ENCODE measurements at places on chromosomes 5 and 9.

GRCh38 chr5:62737766-62738165, 159.1 kb downstream of the LRRC70 start:
- DNase-seq = no peak

DNA sequence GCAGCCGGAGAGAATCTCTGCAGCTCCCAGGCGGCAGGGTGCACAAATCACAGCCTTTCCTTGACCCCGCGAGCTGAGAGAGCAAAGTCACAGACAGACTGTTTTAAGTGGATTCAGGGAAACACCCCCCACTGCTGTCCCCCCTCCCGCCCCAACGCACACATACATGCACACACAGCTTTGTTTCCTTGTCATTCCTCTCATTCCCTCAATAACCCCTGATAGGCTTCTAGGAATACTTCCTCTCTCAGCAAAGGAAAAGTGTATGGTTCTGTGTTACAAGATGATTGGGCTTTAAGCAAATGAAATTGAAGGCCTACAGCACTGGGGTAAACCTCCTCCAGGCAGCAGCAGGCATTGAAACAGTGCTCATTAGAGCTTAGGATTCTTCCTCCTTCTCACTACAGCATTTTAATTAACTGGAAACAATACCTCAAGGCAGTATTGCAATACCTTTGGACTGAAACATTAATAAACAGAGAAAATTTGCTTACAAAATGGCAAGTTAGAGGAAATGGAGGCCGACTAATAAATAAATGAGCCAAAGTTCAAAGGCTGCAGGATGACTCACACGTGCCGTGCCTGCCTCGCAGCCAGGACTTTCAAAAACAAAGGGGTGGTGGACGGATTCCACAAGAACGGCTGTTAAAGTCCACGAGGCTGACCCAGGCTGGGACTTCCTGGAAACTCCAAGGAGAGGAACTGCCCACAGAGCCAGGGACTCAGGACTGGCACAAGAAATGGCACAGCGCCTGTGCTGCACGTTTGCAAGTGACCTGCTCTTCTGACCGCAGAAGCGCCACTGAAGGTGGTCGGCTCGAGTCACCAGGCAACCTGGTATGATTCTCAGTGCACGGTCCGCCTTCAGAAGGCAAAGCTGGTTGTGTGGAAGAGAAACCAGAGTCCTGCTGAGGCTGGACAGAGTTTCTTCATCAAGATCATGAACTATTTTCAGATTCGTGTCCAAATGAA, 236.2 kb downstream of the SYK start:
- peak; percentile 82 for DNase-seq

- no peak for DNase-seq
These were observed 580.3 kb downstream of the BNC2 start for GRCh38 chr9:16290169-16290568.

DNA sequence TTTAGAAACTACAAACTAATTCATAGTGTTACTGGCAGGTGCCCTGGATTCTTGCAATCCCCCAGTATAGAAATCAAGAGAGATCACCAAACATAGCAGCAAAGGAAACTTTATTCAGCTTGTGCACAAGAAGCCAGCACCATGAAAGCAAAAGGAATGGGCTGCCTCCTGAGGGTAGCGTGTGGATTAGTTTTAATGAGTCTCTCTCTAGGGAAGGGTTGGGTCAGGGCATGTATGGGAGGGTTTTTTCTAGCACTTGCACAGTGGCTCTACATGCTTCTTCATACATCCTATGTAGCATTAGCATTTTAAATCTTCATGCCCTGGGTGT, 38.4 kb downstream of the LYRM7 start:
- no peak for DNase-seq

- DNase-seq = no peak
These were observed 129.7 kb upstream of the PDE4D start for GRCh38 chr5:60023255-60023654.

DNA sequence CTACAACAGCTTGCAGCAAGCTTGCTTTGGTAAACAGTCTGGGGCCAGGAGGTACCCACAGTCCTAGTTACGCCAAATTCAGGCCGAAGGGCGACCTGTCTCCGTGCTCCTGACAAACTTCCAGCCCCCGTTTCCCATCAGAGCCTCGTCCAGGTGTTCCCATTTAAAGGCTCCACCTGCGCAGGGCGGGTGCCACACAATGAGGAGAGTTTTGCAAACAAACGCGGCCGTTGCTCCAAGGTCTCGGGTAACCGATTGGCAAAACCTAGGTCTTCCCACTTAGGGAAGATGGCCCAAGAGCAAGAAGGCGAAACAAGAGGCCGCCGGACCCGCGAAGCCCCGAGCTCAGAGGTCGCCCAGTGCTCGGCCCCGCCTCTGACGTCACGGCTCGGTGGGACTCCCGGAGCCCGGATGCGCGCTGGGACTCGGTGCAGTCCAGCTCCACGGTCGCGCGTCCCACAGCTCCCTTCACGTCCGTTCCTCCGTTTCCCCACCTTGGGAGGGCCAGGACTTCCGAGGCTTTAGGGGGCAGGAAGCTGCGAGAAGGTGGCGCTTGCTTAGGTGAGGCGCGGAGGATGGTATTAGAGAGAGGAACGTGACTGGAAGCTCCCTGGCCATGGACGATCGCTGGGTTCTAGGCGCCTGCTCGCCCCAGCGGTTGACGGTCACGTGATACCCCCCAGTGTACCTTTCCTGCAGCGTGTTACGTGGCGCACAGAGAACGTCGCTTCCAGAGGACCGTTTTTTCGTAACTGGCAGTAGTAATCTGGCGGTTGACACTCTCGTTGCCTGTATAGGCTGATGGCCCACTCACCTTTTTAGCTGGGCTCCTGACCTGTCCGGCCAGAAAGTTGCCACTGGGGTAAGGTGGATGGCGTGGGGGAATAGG, 41.8 kb upstream of the KDM4C start:
- peak; percentile 28 for DNase-seq

GRCh38 chr5:105849701-105850100, 1821.0 kb downstream of the EFNA5 start:
- peak; percentile 43 for DNase-seq

DNA sequence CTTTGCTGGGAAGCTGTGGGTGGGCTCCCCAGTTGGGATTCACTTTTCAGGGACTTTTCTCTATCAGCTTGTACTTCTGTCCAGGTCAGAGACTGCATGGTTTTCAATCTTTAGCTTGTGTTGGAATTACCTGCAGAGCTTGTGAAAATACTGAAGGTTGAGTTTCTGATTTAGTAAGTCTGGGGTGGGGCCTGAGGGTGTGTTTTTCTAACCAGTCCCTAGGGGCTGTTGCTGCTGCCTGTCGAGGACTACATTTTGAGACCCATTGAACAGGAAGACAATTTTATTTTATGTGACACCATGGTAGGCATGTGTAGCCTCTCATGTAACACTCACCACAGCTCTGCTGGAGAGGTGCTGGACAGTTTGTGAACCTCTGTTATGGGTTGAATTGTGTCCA, 14.7 kb upstream of the MLANA start:
- DNase-seq = no peak

GRCh38 chr9:107778661-107779060, 289.1 kb upstream of the KLF4 start:
- DNase-seq = no peak

DNA sequence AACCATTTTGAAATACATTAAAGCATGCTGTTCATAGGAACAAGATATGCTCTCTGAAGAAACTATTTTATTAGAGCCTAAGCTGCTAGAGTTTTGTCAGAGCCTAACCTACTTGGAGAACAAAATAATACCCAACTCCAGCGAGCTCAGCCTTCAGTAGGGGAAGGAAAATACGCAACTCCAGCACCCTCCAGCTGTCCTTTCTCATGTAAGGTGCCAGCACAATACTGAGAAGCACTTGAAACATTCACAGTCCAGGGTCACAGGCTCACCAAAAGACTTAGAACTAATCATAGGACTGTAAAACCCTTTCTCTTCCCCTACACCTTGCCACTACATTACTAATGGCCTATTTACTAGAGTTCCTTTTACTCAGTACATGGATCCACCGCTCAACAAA, 18.9 kb downstream of the DPYSL3 start:
- peak; percentile 25 for DNase-seq

DNA sequence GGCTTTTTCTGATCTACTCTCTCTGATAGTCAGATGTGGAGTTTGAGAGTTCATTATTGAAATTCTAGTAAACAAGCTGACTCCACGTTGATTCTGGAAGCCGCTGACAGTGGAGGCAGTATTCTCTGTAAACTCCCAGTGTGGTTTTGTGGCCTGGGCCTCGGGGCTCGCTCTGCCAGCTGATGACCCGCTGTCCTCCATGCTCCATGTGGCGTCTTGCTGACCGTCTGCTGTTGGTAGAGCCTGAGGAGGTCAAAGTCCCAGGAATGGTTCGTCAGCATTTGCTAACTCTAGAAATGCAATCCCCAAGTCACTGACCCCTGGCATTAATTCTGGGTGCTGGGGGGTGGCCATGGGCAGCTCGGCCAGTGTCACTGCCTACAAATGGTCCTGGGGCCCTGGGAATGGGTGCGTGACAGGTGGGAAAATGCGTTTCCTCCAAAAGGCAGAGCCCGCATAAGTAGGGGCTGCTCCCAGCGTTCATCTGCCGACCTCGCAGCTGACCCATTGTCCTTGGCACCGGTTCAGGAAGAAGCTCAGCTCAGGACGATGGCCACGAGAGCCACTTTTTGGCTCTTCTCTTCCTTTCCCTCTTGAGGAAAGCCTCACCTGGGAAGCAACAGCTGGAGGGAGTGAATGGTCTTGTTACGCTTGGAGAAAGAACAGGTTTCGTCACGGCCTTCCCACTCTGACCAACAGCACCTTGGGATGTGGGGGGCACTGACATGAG, 55.1 kb downstream of the MRPL36 start:
- DNase-seq = no peak

GRCh38 chr5:122908108-122908507, 62.7 kb downstream of the SNX24 start:
- no peak for DNase-seq

DNA sequence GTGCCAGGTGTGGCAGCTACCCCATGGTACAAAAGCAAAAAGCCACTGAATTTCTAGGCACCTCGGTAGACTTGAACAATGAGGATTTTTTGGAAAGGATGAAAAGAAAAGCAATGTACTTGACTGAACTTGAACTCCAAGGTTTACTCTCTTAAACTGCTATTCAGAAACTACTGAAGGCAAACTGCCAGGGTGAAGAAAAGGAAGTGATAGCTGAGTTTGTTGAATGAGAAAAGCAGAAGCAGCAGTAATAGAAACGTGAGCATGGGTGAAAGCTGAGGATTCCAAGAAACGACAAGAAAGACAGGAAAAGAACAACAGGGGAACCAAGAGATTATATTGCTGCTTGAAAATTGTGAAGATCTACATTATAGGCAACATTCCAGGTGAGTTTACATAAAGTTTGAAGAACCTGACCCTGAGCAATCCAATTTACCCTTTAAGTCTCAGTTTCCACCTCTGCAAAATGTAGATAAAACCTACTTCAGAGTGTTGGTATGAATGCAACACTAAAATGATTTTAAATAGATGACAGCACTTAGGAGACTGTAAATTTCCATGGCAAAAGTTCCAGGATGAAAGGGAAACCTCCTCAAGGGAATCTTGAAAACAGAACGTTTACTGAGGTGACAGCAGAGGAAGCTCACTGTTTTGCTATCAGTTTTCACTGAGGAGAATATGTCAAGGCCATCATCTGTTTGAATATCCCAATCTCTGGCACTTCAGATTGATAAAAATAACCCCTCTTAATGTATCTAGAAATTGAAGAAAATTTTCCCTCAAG, 245.8 kb downstream of the SPATA31D1 start:
- DNase-seq = no peak

- DNase-seq = no peak
These were observed 54.6 kb downstream of the SCAI start for GRCh38 chr9:125088752-125089151.

DNA sequence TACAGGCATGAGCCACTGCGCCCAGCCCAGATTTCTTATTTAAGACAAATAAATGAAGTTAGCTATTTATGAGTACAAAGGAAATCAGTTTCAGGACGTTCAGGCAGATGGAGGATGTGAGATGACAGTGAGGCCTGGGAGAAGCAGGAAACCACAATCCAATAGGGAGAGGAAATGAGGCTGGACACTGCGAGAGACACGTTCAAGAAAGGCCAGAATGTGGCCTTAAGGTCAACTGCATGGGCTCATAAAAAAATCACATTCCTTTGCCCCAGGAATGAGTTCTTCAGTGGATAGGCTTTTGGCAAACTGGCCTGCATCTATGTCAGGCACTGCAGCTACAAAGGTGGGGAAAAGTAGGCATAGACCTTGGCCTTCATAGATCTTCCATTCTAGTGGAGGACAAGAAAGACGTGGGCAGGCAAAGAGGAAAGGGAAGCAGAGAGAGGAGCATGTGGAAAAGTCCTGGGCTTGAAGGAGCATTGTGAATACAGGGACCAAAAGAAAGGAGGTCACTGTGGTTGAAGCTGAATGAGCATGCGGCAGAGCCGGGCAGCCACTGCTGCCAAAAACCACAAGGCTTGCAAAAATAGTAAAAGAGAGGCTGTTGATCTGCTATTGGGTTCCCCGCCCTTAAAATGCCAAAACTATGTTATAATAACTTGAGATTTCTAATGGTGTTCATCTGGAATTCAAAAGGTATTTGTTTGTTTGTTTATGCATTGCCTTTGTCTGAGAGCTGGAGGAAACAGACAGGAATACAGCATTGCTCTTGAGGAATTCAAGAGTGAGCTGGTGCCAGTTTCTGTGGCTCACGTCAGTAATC, 133.0 kb downstream of the GNA14 start:
- peak; percentile 17 for DNase-seq

- DNase-seq = peak; percentile 46
These were observed 31.4 kb upstream of the ANKRD55 start for GRCh38 chr5:56264417-56265025.

GRCh38 chr5:136028782-136029742, at the start of gene TGFBI:
Gene TGFBI (plus strand): TSS chr5:136028988. CDS start chr5:136029056, 68 bp downstream.
- peak; percentile 55 for DNase-seq

GRCh38 chr5:77709993-77710685, 66.0 kb downstream of the TBCA start:
- DNase-seq = no peak

- DNase-seq = peak; percentile 18
These were observed 124.7 kb downstream of the PAPPA start for GRCh38 chr9:116278326-116278725.

DNA sequence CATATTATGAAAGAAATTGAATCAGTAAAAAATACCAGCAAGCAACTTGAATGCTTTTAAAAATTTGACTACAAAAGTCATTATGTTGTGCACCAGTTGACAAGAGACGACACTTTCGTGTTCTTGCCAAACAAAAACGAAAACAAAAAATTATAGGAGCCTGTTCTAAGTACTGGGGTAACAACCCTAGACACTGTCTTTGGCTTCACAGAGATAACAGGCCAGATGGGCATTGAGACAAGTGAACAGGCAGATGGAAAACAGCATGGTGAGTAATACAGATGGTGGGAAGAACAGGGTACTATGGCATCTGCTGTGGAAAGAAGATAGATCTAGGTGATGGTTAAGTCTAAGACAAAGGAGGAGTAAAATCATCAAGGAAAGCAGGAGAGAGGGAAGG, 99.0 kb downstream of the CDH12 start:
- DNase-seq = no peak

DNA sequence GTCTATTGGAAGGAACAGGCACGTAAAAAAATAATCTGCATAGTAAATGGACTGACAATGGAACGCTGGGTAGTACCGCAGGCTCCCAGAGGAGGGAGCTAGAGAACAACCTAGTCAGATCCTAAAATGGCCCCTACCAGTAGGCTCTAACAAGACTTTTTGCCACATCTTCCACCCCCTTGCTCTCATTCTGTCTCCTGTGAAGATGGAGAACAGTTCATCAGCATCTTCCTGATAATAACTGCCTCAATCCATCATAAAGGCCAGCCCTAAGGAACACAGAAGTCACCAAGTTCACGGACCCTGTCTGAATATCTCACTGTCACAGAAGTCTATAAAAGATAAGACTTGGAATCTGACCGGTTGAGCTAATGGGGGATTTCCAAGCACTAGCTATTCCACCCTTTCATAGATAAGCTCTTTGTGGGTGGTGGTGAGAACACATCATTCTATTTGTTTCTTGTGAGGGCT, 133.4 kb downstream of the SLC1A3 start:
- DNase-seq = peak; percentile 44

All from fibroblast of lung (primary cell).